Stimulated activated CD8-positive, alpha-beta memory T cell treated with anti-CD3 and anti-CD28 coated beads, Interleukin-4, amount 100 ng/mL, for 4 hours (primary cell): ENCODE measurements at places on chromosomes 11 and 22.

DNA sequence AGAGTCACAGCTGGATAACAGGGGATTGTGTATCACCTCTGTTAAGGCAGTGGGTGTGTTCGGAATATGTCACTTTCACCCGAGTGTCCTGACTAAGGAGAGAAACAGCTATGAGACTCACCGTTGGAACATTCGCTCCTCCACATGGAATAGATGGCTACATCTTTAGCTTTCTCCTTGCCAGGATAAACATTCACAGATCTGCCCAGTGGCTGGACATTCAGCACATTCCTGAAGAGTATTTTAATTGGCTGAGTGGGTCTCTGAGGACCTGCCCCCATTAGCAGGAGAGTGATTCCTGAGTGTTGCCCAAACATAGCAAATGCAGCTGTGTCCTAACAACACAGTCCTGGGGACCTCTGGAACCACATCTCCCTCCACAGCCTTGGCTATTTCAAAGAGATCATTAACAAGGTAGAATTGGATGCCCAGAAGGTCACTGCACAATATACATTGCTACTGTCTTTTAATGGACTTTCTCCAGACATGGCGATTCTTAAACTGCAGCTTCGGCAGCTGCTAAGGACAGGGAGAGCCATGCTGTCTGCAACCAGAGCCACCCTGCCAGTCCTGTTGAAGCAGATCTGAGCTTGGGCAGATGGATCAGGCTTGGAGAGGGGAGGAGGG is 435.0 kb upstream of the CADM1 start:
- DNase-seq, result no peak

DNA sequence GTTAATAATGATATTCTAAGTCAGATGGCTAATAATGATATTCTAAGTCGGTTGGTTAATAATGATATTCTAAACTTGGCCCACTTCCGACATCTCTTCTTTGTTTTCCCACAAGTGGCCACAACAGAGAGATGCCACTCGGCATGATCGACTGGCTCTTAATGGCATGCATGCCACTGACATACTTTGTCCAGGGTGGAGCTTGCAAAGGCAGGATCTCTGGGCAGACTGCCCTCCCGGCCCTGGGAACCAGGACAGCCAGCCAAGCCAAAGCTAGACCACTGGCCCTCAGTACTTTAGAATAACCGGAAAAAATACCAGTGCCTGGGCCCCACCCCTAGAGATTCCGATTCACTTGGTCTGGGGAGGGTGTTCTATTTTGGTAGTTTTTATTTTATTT is 78.1 kb downstream of the KIAA1671 start:
- no peak for DNase-seq

GRCh38 chr22:25748140-25748539 is 6.2 kb downstream of the MYO18B start:
- DNase-seq, result no peak

DNA sequence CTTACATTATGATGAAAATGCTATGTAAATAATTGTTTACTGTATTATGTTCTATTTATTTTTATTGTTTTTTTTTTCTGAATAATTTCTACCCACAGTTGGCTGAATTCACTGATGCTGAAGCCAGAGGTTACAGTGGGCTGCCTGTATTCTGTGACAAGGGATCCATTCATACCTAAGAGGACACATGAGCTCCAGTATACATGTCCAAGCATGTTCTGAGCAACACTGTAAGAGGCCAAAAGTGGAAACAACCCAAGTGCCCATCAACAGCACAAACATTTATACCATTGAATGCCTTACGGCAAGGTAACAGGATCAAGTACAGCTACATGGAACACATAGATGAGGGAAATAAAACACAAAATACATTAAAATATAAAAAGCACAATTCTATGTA is 1.4 kb upstream of the SRSF8 start:
- no peak for DNase-seq

DNA sequence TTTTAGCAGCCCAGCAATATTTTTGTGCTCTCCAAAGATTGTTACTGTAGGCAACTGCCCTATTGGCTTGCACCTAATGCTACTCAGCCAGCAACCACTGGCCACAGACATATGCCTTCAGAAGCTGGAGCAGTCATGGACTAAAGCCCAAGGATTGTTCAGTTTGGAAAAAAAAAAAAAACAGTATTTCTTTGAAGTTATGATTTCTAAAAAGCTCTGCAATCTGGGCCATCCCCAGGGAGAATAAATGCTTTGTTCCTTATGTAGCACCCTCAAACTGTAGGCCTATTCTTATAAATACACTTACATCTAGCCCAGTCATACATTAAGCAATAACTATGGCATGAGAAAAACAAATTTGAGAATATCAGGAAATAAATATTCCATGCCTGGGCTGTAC is 2190.5 kb upstream of the RAG2 start:
- DNase-seq, result no peak

- DNase-seq, result no peak
Measured at GRCh38 chr11:19474211-19474610, 233.5 kb upstream of the E2F8 start.

DNA sequence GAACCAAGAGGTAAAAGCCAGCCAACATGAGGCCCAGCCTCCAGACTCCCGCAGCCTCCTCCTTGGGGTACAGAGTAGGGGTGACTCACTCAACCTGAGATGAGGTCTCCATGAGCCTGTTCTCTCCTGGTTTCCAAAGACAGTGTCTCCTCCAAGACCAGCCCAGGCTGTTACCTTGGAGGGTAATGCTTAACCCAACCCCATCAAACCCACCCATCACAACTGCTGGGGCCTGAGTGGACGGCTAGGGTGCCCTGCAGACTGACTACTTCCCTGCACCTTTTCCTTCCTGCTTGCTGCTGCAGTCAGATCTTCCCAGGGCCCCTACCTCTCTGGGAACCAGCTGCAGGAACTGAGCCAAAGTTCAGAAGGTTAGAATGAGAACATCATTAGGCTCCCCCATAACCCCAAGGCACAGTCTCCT is 5.1 kb upstream of the NOL12 start:
- DNase-seq, result no peak

DNA sequence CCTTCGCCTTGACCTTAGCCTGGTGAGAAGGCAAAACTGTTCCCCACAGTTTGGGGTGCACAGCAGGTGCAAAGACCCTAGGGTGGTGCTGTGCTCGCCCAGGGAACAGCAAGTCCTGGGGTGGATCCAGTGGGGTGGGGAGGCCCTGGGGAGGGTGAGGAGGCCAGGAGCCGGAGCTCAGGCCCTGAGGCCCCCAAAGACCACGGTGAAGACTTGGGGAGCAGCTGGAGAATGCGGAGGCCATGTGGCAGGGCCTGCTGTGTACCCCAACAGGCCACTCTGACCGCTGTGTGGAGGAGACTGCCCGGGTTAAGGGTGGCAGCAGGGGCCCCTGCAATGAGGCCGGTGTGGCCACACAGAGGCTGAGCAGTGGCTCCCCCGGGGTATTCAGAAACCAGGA is 101.1 kb upstream of the RTL6 start:
- no peak for DNase-seq

- no peak for DNase-seq
Measured at GRCh38 chr11:70944636-70945035, 307.7 kb downstream of the SHANK2 start.

DNA sequence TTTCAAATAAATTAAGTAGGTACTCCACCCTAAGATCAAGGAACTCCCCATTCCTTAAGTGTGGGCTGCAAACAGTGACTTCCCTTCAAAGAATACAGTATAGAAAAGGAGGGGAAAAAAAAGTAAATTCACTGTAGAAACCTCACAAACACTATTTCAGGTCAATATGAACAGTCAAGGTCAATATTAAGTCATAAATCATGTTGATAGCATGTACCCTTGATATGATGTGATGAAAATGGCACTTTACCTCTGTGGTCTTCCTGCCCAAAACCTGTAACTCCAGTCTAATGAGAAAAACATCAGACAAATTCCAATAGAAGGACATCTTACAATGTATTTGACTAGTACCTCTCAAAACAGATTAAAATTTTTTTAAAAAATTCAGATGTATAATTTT is 8.2 kb downstream of the CKAP5 start:
- DNase-seq, result no peak

DNA sequence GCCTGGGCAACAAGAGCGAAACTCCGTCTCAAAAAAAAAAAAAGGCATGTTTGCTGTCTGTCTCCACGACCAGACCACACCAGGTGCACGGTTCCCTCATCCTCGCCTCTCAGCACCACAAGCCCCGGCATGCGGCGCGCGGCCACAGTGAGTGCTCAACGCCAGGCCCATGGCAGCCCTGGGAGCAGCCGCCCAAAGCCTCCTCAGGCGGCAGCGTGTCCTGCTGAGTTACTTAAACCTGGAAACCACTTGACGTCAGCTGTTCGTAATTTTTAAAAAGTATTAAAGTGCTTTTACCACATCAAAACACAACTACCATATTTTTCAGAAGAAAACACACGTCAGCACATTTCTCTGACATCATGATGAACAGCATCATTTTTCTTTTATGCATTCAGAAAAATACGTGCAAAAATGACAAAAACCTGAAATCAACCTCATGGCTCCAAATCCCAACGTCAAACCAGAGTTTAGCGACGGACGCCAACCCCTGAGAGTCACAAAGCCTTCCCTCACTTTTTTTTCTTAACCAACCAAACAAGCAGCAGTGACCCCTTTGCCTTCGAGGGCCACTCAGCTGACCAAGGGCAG is 2.1 kb downstream of the DEAF1 start:
- DNase-seq, result no peak

DNA sequence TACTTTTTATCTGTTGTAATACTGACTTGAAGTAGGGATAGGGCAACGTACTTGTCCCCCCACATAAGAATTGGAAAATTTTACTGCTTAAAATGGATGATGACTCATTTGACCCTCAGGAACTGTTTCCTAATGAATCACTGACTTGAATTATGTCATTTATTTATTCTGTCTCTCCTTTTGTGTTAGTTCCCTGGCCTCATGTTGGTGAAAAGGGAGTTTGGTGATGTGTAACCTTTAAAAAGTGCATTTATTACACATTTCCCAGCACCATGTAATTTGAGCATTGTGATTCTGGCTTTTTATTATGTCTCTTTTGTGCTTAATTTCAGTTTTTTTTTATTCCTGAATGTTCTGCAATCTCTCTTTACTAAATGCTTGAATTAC is 20.3 kb upstream of the PGM2L1 start:
- DNase-seq, result no peak

DNA sequence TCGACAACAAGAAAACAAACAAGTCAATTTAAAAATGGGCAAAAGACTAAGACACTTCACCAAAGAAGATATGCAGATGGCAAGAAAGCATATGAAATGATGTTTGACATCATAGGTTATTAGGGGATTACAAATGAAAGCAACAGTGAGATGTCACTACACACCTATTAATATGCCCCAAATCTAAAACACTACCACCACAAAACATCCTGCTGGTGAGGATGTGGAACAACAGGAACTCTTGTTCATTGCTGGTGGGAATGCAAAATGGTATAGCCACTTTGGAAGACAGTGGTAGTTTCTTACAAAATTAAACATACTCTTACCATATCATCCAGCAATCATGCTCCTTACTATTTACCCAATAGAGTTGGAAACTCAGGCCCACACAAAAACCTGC is 29.0 kb downstream of the PRRG4 start:
- DNase-seq, result no peak

DNA sequence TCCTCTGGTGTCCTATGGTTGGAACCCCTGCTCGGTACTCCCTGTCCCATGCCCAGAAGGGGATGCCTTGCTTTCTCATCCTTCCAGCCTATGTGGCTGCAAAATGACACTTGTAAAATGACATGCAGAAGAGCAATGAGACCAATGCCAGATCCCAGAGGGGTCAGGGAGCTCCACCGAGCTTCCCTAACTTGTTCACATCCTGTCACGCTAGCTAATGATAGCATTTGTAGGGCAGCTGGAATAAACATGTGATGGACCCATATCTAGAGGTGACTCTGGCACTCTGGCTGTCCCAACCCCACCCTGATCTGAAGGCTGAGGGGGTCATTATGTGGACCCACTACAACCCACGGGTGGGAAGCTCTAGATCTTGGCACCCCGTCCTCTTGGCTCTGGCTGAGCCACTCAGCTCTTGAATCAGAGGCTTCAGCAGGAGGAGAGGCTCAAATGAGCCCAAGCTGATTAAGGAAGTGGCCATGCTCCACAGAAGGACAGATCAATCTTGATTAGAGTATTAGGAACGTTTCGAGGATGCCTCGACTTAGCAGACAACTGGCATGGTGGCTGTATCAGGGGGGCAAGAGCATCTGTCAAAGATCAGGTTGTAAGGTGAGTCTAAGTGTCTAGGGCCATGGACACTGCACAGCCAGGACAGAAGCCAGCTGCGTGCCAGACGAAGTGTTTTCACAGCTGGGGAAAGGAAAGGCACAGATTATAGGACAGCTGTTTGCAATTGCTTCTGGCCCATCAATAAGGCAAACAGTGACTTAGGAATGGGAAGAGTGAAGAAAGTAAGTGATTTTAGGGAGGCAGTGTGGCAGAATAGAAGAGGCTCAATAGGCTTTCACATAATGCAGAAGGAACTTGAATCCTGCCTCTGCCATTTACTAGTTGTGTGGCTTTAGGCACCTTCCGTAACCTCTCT is 182.8 kb downstream of the KIRREL3 start:
- no peak for DNase-seq

DNA sequence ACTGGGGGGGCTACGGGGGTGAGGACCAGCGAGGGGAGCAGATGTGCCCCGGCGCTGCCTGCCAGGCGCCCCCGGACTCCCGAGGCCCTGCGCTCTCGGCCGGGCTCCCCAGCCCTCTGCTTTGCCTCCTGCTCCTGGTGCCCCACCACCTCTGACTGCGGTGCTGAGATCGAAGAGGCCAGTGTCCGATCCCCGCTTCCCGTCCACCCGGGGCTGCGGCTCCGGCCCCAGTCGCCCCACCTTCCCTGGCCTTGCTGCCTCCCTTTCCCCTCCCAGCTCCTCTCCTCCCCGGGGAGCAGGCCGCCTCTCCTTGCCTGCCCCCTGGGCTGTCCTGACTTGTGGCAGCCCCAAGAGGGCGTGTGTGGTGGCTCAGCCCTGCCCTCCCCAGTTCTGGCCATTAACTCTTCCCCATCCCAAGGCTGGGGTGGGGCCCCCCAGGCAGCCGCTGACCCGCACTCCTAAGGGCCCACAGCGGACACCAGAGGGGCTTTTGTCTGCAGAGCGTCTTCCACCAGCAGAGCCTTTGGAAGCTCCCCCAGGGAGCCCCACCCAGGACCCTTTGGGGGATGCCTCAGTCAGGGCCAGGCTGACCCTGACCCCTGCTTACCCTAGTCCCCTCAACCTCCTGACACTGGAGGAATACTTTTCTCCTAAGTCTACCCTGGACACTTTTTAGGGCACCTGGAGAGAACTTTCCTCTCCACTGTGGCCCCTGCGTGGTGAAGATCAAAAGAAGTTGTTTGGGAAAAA is 16.6 kb downstream of the RTN4RL2 start:
- no peak for DNase-seq

DNA sequence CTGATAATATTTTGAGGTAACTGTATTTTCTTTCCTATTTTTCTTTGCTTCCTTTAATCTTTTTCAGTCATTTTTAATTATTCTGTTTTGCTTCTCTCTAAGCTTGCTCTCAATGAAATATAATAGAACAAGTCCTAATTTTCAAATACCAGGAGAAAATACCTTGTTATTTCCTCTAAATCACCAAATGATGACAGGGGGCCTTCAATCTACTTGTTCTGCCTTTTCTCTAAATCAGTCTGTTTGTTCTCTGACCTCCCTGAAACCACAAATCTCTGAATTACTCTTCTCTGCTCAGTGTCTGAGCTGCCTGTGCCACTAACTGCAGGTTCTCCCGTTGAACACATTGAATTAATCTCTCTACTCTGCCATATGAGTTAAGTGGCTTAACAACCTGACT is 286.2 kb downstream of the C11orf87 start:
- DNase-seq, result no peak

GRCh38 chr11:133106417-133106816 is 425.9 kb downstream of the OPCML start:
- no peak for DNase-seq
